ENCODE measurements at places on chromosomes 3 and 15.
A peak's percentile ranks its signal among the peaks of the same experiment; 100 is the strongest.

GRCh38 chr3:8438507-8439079, 63.0 kb upstream of the LMCD1 start:
- no peak for DNase-seq

GRCh38 chr3:2856138-2857133, 253.7 kb downstream of the IL5RA start:
- DNase-seq, result no peak

DNA sequence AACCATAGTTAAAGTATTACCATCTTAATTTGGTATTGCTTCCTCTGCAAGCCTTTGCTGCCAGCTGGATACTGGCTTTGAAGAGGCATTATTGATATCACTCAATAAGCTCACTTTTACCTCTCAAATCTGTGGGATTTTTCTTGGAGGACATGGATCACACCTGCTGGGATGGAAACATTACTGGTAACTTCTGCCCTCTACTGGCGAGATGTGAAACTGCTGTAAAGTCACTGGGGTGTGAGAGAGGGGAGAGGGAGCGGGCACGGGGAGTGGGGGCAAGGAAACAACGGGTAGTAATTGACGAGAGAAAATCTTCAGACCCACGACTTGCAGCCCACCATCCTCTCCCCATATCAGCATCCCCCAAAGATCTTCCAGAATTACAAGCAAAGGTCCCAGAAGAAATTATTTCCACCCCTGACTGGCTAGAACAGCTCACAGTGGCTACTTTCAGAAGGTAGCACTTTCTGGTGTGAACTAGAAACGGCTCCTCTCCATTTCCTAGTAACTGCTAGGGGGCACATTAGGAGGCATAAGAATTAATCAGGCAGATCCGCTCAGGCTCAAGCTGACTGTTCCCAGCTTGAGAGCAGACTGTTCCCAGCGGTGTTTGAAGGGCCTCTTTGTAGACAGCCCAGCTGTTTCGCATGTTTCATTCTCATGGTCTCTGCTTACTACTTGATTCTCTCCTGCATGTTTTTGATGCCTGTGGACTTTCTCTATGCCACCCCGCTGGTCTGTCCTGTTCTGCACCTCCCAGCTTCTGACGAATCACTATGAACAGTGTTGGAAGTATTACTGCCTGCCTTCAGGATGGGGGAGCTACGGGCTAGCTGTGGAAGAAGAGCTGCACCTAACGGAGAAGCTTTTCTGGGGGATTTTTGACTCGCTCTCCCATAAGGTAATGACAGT, 230.4 kb upstream of the CHRM5 start:
- DNase-seq, result peak; percentile 63

- DNase-seq, result no peak
Measured at GRCh38 chr3:81378552-81379293, 382.7 kb downstream of the GBE1 start.

- DNase-seq, result peak; percentile 3
Measured at GRCh38 chr3:52982839-52983238, 63.0 kb downstream of the SFMBT1 start.

- DNase-seq, result no peak
Measured at GRCh38 chr3:136952292-136952691, 5.5 kb upstream of the IL20RB start.

- no peak for DNase-seq
Measured at GRCh38 chr3:98999675-99000074, 98.2 kb upstream of the DCBLD2 start.

DNA sequence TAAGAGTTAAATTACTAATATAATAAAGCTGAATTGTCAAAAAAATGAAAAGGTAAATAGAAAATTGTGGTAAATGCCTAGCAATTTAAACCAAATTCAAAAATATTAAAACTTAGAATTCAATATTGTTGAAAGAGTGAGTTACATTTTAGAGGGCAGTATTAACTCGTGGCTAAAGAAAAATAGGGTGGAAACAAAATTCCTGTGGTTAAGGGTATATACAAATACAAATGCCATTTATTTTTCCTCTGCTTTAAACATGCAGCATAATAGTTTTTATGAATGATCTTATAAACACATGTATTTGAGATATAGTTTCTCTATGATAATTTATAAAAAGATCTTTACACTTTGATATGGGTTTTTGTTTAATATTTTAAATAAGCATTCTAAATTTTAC, 79.0 kb downstream of the NEDD4 start:
- DNase-seq, result no peak

DNA sequence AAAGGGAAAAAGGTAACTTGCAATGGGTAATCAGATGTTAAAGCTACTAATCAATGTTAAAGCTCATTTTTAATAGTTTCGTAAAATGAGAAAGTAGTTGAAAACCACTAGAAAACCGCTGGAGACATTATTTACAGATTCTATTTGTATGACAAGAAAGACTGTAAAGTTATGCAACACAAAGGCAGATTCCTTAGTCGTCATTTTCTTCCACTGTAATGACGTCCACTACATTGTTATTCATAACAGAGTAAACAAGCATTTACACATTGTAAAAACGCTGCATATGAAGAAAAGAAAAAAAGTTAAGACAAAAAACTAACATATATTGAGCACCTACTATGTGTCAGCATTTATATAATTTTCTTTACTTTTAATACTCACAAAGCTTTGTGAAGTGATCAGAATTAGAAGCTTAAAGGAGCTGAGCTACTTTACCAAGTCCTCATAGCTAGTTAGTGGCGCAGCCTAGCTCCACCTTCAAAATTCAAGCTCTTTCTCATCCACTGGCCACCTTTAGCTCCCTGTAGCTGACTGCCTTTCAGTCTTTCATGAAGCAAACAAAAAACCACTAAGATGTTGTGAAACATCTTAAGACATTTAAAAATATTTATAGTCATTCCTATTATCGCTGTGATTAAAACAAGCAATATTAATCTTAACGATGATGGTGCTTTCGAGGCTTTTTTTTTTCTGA, 100.1 kb upstream of the CDIN1 start:
- no peak for DNase-seq

DNA sequence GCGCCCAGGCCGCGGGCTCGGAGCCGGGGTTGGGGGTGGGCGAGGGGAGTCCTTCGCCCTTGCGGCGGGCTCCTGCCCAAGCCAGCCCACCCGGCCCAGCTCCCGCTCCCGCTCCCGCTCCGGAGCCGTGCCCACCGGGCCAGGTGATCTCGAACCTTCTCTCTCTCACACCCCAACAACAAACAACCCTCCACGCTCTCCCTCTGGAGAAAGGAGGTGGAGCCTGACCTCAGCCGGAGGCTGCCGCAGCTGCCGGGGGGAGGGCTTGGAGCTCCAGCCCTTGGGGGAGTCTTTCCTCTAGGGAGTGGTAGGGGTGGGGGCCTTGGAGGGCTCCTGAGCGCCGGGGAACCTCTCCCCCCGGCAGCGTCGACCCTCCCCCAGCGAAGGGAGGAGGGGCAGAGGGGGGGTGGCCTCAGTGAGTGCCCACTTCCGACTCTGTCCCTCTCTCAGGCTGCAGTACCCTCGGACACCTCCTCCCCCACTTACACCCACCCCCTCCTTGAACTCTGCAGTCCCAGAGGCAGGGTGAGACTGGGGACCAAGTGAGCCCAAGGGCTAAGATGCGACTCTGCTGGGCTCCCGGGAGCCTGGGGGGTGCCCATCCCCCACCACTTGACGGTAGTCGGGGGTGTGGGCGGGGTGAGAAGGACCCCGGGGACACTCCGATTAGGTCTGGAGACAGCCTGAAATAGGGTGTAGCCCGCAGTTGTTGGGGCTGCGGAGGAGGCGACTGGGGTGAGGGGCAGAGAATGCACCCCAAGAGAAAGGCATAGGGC, 4.4 kb upstream of the BAHD1 start:
- no peak for DNase-seq

GRCh38 chr15:101558221-101558941, 68.9 kb upstream of the PCSK6 start:
- no peak for DNase-seq

GRCh38 chr3:181278468-181279238, 289.1 kb upstream of the DNAJC19 start:
- DNase-seq, result peak; percentile 37

GRCh38 chr3:174441588-174442301, 417.4 kb upstream of the NAALADL2 start:
- no peak for DNase-seq

GRCh38 chr3:138359148-138359918, 11.0 kb downstream of the MRAS start:
- no peak for DNase-seq

DNA sequence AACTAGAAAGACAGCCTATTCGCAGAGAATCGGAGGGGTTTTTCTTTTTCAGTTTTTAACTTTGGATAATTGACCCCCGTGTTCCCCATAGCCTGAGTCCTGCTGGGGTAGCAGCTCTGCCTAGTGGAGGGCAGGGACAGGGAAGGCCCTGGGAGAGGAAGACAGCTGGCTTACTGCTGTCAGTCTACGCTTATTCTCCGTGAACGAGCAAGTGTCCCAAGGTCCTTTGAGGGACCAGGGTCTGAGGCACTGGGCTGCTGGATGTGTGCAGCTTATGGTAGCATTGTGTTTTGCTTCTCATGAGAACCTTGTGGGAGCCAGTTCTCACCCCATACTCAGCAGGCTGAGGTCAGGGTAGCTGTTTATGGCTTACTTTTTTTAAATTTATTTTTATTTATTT, 3.0 kb downstream of the LIMD1 start:
- peak; percentile 17 for DNase-seq

- no peak for DNase-seq
Measured at GRCh38 chr15:93189561-93189960, 100.5 kb upstream of the RGMA start.

- no peak for DNase-seq
Measured at GRCh38 chr3:157436583-157437291, at the start of gene PTX3. TSS of gene PTX3 (plus strand) at chr3:157436850. CDS start at chr3:157436934, 84 bp downstream.

- DNase-seq, result no peak
Measured at GRCh38 chr3:30894521-30895251, at the start of gene GADL1. TSS of gene GADL1 (minus strand) at chr3:30894661. CDS start at chr3:30894614, 47 bp downstream.

GRCh38 chr3:55676643-55677042, 189.5 kb upstream of the WNT5A start:
- DNase-seq, result no peak

- DNase-seq, result peak; percentile 61
Measured at GRCh38 chr3:27666272-27666671, 55.9 kb downstream of the EOMES start.

DNA sequence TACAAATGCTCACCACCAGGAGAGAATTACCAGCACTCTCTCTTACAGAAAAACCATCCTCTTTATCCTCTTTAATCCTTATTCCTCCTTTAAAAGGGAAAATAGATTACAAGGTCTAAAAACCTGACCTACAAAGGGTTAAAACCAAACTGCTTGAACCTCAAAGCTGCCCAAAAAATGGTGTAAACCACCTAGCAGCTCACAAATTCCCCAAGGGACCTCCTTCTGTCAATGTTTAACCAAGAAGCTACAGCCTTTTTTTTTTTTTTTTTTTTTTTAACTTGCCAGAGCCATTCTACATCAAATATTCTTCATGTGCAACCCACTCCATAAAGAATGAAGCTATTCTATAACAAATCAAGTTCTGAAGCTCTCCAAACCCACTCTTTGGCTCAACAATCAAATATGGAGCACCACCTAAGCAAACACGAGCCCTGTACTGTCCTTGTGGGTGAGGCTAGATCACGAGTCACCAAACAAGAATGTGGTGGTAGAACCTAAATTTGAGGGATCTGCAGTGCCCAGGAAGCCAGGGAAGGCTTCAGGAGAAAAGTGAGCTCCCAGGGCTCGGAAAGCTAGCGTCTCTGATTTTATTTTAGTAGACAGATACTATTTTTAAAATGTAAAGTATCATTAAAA, 20.1 kb downstream of the OSBPL10 start:
- DNase-seq, result peak; percentile 75

GRCh38 chr3:68186733-68187132, 532.3 kb upstream of the SUCLG2 start:
- DNase-seq, result no peak

DNA sequence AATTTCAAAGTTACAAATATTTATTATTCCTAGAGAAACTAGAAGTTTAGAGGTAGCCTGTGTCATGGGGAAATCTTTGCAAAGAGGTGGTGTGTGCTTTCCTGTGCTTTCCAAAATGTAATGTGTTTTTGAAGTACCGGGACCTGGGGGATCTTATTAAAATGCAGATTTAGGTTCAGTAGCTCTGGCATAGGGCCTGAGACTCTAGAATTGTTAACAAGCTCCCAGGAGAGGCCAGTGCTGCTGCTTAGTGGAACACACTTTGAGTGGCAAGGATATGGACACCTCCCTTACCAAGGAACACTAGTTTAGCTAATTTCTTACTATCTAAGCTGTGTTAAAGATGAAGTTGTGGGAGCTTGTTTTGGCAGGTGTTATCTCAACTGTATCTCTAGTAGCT, 428.9 kb downstream of the VGLL3 start:
- DNase-seq, result no peak

DNA sequence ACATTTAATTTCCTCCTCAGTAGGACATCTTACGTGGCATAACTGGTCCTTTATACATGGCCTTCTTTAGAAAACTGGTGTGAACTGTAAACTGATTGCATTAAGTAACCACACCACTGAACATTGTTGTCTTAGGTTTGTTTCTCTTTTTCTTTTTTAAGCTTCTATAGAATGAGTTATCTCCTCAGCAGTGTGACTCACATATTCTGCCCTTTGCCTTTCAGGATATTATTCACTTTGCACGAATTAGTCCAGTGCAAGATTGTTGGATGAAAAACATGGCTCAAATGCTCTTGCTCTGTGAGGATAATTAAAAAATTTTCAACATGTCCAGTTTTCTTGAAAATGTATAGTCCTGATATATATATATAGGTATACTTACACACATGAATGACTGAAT, 147.6 kb downstream of the KBTBD8 start:
- DNase-seq, result no peak

DNA sequence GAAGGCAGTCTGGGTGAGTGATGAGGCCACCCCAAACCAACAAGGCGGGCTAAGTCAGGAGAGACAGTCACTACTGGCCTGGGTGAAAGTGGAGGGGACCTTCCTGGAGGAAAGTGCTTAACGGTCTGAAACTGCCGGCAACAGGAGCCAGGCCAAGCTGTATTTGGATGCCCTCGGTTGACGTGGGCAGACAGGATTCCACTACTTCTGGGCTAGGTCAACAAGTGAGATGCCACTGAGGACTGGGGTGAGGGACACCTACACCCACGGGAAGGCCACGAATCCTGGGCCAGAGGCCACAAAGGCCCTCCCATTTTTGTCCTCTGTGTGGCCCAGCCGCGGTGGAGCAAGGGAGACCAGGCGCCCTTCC, 12.3 kb downstream of the SPTBN5 start:
- no peak for DNase-seq

GRCh38 chr15:55060836-55061235, 135.9 kb downstream of the RSL24D1 start:
- no peak for DNase-seq

GRCh38 chr3:22779737-22780136, 423.4 kb upstream of the UBE2E2 start:
- DNase-seq, result no peak

GRCh38 chr3:193134856-193135255, 106.2 kb upstream of the PLAAT1 start:
- DNase-seq, result no peak

- peak; percentile 2 for DNase-seq
Measured at GRCh38 chr3:113243846-113244245, 32.5 kb downstream of the BOC start.

- no peak for DNase-seq
Measured at GRCh38 chr3:116314476-116314875, 130.8 kb downstream of the LSAMP start.

Data from NAMALWA (cell line).